ENCODE measurements at places on chromosomes 5 and 9.

GRCh38 chr5:65017636-65018035 lies 248.9 kb downstream of the CWC27 start:
- no peak for DNase-seq

DNA sequence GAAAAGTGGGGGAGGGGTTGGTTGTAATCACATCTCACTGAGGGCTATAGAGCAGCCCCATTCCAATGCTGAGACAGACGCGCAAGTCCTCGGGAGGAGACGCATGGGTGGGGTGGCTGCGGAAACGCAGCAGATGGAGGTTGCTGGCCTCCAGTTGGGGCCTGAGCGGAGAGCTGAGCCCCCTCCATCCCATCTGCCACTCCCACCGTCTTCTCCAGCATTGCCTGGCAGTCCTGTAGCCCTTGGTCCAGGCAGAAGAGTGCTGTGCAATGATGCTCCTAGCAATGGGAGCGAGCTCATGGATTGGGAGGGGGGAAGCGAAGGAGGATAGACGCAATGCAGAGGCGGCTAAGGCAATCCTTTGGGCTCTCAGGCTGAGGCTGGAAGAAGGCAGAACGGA lies 79.4 kb upstream of the GLRA1 start:
- no peak for DNase-seq

DNA sequence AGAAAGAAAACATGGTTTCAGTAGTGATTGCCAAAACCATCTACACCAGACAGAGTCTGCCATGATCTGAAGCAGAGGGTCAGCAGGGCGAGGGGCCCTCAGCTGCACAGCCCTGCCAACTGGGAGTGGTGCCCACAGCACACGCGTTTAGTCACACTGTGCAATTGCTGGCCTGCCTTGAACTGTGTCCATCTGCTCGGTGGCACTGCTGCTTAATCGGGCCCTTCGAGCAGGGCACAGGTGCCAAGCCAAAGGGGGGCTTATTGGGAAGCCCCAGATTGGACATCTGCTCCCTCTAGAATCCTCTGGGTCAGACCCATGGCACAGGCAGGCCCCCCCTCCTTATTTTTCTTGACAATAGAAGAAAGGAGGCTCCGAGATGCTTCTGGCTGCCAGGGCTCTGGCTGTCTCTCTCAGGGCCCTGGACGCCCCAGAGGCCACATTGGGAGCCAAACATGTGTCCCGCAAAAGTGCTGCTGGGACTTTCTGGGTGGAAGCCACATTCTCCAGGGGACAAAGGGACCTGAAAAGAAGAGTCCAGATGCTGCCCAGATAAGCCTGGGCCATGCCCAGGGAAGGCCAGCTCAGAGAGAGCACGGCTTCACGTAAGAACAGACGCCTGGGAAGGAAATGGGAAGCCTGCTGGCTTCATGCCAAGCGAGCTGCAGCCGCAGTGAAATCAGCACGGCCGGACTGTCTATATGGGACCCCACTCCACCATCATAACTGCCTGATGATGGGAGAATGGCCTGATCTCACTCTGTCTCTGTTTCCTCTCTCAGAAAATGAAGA lies 349.2 kb downstream of the GADD45G start:
- DNase-seq = no peak

- DNase-seq = no peak
These were observed 13.2 kb downstream of the OR2K2 start for GRCh38 chr9:111316796-111317195.

DNA sequence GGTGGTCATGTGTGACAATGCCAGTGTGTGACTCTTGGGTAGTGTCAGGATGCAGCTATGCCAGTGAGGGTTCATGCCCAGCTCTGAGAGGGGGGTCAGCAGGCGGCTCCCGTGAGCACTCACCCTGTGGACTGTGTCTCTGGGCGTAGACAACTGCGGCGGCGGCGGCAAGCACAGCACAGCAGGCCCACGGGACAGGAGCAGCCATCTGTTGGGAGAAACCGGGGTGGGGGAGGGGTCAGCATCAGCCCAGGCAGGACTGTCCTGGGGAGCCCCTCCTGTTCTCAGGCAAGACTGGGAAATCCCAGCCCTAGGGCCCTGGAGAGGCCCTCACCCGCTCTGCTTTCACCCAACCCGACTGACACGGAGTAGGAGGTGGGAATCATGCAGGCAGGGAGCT lies 20.8 kb downstream of the CNTFR start:
- DNase-seq = no peak
